ENCODE measurements at places on chromosomes 7 and 10. TPM values are rescaled to one million over a fixed set of nuclear protein-coding genes. Genes with fewer than 3 reads are reported as not detected.

DNA sequence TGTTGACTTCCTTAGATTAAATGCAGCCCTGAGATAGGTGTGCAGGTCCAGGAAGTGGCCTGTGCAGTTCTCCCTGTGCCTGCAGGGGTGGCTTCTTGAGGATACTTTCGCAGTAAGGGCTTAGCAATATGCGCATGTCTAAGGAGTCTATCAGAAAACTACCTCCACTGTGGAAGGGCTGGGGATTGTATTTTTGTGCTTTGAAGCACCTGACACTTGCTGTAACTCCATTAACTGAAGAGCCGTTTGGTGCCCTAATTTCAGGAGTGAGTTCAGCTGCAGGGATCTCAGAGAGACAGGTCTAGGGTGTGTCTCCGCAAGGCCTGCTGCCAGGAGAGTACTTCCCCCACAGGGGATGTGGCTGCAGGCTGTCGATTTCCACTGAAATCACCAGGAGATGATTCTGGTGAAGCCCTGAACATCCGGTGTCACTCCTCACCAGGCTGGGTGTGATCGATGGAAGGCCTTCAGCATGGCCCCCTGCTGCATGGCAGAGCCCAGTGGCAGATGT, 35.5 kb downstream of the IKZF1 start:
- no peaks in the 10 kb centered on the region for H3K36me3 ChIP-seq
- H3K4me1 ChIP-seq: peaks cover 25% of the 10 kb centered on the region
- H3K27ac ChIP-seq: no peak overlapping the region
- no peak overlapping the region for H3K4me3 ChIP-seq

GRCh38 chr10:32906595-32906994, 51.4 kb downstream of the ITGB1 start:
- no peak overlapping the region for H3K4me3 ChIP-seq
- H3K36me3 ChIP-seq: peaks cover 55% of the 10 kb centered on the region
- no peaks in the 10 kb centered on the region for H3K27me3 ChIP-seq
- no peaks in the 10 kb centered on the region for H3K4me1 ChIP-seq
- no peak for DNase-seq
- H3K27ac ChIP-seq: peak overlapping the region; percentile 31

- DNase-seq: no peak
- H3K27me3 ChIP-seq: no peaks in the 10 kb centered on the region
- peaks cover 20% of the 10 kb centered on the region for H3K4me1 ChIP-seq
Observed at GRCh38 chr7:50641442-50642405, 76.5 kb upstream of the DDC start.

- H3K27ac ChIP-seq: no peak overlapping the region
- no peak overlapping the region for H3K4me3 ChIP-seq
- peaks cover 22% of the 10 kb centered on the region for H3K36me3 ChIP-seq
- peaks cover 21% of the 10 kb centered on the region for H3K4me1 ChIP-seq
- no peak for DNase-seq
Observed at GRCh38 chr7:123500878-123501489, 33.4 kb downstream of the IQUB start.

- H3K4me1 ChIP-seq: peaks cover 18% of the 10 kb centered on the region
- H3K36me3 ChIP-seq: peaks cover 7% of the 10 kb centered on the region
- H3K27ac ChIP-seq: no peak overlapping the region
- peak; percentile 29 for DNase-seq
- 0 out of 2 replicates have a peak overlapping the region, but pooled peaks have one; percentile 49 for H3K4me3 ChIP-seq
Observed at GRCh38 chr10:126123466-126123865, 227.1 kb downstream of the FANK1 start.

DNA sequence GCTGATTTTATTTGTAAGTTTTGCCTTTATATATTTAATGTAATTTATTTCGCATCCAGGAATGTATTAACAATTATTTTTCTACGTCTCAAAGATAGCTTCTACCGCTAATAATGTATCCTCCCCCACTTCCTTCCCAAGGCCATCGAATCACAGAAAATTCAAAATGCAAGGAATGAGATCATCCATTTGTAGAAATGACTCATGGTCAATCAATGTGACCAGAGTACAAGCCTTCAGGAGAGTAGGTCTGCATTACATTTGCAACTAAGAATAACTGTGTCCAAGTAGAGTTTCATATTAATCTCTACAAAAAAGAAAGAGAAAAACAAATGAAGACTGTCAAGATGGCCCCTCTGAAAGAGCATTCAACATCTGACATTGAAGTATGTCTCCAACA, 205.9 kb upstream of the PHF14 start:
- no peak overlapping the region for H3K4me3 ChIP-seq
- peaks cover 2% of the 10 kb centered on the region for H3K4me1 ChIP-seq
- no peaks in the 10 kb centered on the region for H3K27me3 ChIP-seq
- DNase-seq: no peak

DNA sequence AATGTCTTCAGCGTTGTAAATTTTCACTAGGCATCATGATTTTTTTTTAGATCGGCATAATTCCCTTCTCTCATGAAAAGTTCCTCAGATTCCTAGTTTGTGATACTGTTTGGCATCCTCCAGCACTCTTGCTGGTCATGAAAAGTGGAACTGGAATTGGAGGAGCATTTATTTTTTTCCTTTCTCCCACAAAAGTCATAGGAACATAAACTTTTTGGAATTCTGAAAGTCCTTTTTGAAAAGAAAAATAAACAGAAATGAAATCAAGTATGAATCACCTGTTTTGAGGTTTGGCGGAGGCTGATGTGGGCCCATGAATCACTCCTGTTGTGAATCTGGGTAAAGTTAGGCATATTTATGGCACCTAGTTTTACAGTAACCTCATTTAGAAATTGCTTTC, 17.7 kb downstream of the CACNB2 start:
- no peak for DNase-seq
- H3K4me1 ChIP-seq: no peaks in the 10 kb centered on the region
- H3K27me3 ChIP-seq: no peaks in the 10 kb centered on the region
- peaks cover 7% of the 10 kb centered on the region for H3K36me3 ChIP-seq
- H3K27ac ChIP-seq: no peak overlapping the region
- no peak overlapping the region for H3K4me3 ChIP-seq

DNA sequence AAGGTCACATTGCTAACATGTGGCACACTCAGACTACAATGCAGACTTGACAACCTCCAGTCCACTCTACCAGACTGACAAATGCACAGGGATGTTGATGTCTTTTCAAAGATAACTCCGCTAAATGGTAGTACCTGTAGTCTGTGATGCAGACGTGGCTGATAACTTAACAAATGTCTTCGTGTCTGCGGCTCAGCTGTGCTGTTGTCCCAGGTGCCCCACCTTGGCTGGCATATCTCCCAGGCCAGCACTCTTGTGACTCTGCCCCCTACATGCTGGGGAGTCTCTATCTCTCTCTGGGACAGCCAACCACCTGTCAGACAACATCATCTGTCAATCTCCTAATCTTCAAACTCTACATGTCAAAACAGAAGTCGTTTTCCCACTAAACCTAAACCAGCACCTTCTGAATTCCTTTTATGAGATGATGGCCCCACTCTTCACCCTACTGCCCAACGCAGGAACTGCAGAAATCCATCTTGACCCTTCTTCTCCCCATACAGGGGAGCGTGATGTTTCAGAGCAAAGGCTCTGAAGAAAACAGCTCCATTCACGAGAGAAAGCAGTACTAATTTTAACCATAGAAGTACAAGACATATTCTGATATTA, 156.4 kb downstream of the USP6NL start:
- peaks cover 11% of the 10 kb centered on the region for H3K4me1 ChIP-seq
- no peak overlapping the region for H3K4me3 ChIP-seq
- no peak overlapping the region for H3K27ac ChIP-seq
- DNase-seq: no peak
- no peaks in the 10 kb centered on the region for H3K27me3 ChIP-seq
- no peaks in the 10 kb centered on the region for H3K36me3 ChIP-seq

DNA sequence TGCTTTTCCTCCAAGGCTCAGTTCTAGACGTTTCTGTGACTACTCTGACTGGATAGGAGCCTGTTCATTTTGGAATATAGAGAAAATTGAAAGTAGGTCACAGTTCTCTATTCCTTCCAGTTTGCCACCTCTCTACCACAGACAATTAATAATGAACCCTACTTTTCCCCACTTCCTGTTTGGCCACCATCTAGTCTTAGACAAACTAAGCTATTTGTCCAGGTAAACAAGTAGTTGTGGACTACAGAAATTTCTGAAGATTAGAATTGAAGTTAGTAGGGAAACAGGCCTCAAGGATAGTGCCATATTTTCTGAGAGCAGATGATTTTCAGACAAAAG, 87.0 kb downstream of the AUTS2 start:
- H3K27ac ChIP-seq: no peak overlapping the region
- H3K4me1 ChIP-seq: peaks cover 29% of the 10 kb centered on the region
- no peak for DNase-seq
- no peak overlapping the region for H3K4me3 ChIP-seq

DNA sequence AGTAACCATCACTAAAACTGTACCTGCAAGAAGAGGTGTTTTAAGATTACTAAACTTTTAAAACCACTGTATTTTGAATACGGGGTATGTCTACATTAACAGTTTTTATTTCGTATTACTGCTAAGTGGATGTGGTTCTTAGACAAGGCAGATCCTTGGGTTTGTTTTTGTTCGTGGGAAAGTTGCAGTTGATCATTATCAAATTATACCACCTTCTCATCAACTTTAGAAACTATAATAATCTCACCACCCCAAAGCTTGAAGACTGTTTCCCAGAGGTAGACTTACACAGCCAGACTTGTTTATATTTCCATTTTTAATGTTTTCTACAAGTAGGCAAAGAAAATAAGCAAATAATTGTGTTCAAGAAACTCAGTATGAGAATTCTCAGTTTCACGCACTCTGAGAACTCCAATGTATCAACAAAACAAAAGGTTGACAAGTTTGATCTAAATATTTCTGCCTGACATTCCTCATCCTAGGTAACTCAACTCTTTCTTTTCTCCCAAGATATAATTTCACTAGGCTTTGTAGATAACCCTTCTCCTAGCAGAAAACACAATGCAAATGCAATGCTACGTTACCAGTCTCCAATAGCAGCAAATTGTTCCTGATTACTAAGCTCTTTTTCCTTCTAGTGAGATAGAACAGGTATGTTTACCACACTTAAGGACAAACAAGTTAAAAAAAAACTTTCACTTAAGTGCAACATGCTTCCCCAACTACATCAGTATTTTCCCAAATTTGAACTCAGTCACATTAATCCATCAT, 36.0 kb downstream of the IGF2BP3 start:
- peak overlapping the region; percentile 84 for H3K27ac ChIP-seq
- H3K4me3 ChIP-seq: no peak overlapping the region
- DNase-seq: no peak
- no peaks in the 10 kb centered on the region for H3K27me3 ChIP-seq
- no peaks in the 10 kb centered on the region for H3K36me3 ChIP-seq

DNA sequence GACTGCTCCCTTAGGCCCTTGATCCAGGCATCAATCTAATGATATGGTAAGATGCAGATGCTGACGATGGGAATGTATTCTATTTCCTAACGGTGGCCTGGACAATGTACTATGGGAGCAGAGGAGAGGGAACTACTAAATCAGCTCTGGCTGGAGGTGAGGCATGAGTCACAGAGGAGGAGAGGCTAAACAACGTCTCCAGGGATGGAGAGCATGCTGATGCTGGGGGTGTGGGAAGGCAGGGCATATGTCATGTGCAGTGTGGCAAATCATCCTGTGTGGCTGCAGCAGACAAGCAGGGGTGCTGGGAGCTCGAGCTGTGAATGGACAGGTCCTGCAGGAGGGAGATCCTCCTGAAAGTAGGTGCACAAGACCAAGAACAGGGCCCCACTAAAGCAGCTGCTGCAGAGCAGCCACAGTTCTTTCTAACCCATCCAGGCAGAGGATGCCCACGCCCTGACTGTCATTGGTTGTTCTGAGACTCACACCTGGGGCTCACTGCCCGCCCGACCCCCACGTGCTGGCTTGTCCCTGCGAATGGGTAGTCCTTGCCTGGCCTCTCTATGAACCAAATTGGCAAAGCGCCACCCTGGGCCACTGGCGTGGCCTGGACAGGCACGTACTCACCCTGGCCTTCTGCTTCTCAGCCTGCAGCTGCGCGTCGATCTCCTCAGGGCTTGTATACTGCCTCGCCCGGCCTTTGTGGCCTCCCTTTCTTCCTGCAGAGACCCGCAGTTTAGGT, 4.0 kb downstream of the PDAP1 start:
- peaks cover 13% of the 10 kb centered on the region for H3K4me1 ChIP-seq
- H3K27me3 ChIP-seq: no peaks in the 10 kb centered on the region
- peaks cover 47% of the 10 kb centered on the region for H3K36me3 ChIP-seq
- no peak overlapping the region for H3K4me3 ChIP-seq
- no peak overlapping the region for H3K27ac ChIP-seq
- no peak for DNase-seq

Gene BTBD16
- total RNA-seq: not detected

Gene GPNMB
- 1.1 TPM for total RNA-seq

Gene FZD1
- 2.0 TPM for total RNA-seq

Gene ADIRF
- 1.0 TPM for total RNA-seq

Gene PGAM2
- total RNA-seq: 2.4 TPM

Data from WTC11 (cell line).